NCI-H524 treated with DMSO at 0.1 percent for 48 hours (cell line): ENCODE measurements at places on chromosomes 2 and 18.

- DNase-seq: peak; percentile 48
Measured at GRCh38 chr2:190477661-190478454, 56.7 kb downstream of the NEMP2 start.

GRCh38 chr18:58842978-58843687, 21.5 kb upstream of the ZNF532 start:
- DNase-seq: no peak

DNA sequence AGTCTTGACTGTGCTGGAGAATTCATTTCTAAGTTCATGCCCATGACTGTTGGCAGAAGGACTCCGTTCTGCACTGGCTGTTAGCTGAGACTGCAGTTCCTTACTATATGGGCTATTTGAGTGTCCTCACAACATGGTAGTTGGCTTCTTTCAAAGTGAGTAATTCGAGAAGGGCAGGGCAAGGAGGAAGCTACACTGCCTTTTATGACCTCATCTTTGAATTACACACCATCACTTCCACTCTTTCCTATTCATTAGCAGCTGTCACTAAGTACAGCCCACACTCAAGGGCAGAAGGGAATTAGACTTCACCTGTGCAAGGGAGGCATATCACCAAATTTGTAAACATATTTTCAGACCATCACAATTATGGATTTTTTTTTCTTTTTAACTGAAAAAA, 55.9 kb upstream of the EPAS1 start:
- DNase-seq: peak; percentile 79

DNA sequence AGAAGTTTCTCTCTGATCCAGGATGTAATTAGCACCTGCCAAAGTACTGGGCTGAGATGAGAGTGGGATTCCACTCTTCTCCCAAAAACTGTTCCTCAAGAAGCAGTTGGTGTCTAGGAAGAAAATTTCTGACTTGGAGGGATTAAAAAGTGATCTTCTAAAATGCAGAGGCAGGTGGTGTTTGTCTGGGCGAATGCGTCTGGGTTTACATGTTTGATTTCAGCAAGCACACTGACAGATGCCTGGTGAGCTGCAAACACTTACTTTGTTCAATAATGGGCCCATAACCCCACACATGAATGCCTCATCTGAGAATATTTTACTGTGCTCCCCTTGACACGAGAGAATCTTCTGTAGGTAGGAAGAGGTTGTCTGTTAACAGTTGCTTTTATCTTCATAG, 24.3 kb upstream of the KCNF1 start:
- DNase-seq: peak; percentile 94

DNA sequence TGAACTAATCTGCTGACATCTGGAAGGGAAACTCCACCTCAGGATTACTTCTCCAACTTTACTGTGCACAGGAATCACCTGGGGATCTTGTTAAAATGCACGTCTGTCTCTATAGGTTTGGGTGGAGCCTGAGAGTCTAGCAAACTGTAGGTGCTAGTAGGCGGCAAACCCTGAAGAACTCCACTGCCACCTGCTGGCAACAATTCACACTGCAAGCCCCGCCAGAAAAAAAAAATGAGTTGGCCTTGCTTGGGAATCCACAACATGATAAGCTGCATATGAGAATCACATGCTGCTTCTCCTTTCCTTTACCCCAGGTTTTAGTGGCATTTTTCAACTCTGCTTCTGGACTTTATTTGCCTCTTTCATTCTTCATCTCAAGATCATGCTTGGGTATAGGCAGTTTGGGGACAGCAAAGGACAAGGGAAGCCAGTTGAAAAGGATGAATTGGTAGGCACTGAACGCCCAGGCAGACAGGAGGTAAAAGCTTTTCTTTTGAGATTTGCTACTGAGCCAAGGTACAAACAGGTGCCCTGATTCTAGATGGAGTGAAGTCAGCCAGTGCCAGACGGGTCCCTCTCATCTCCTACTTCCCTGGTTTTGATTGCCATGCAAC, 88.8 kb downstream of the VIT start:
- no peak for DNase-seq

GRCh38 chr2:138122891-138123290, 158.6 kb downstream of the HNMT start:
- no peak for DNase-seq

- no peak for DNase-seq
Measured at GRCh38 chr18:21215490-21215889, 26.5 kb upstream of the GREB1L start.

DNA sequence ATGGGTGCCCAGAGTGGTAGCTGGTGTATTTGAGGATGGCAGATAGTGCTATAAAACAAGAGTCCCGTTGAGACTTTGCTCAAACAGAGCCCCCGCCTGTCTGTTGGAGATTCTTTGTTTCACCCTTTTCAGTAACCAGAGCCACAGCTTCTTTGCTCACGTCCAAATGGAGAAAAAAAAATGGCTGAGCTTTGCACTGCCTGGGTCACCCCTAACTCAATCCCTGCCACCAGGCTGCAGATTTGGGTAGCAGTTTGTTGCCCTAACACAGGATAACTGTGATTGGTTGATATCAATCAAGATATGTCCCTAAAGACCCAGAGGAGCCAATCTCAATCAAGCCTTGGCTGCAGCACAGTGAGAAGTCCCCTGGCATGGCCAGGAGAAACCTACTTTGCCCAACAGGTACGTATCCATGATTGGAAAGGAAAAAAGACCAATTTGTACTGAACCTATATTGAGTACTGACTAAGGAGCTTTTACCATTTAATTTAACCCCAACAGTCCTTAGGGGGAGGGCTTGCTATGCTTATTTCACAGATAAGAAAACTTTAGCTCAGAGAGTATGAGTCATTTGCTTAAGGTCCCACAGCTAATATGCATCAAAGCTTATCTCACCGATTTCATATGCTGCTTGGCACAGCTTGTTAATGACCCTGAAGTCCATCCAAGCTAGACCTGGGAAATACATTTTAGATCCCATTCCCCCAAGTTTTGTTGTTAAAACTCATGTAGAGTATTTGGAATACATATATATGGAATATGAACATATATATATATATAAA, 72.0 kb upstream of the SH3BP4 start:
- no peak for DNase-seq

GRCh38 chr18:34909637-34910364, 131.4 kb upstream of the MAPRE2 start:
- no peak for DNase-seq
